ENCODE measurements at places on chromosomes 6 and 20. TPM values are rescaled to one million over a fixed set of nuclear protein-coding genes. Genes with fewer than 3 reads are reported as not detected.
A peak's percentile ranks its signal among the peaks of the same experiment; 100 is the strongest.

GRCh38 chr6:57027301-57027700 is 19.2 kb upstream of the KIAA1586 start:
- DNase-seq: no peak

GRCh38 chr6:152398993-152399392 is 238.2 kb downstream of the SYNE1 start:
- DNase-seq: no peak

- peak; percentile 50 for DNase-seq
Measured at GRCh38 chr6:116561377-116562018, 7.9 kb downstream of the CALHM4 start.

- no peak for DNase-seq
Measured at GRCh38 chr20:56664796-56665195, 35.7 kb downstream of the TFAP2C start.

CDH26 gene
- 0.22 TPM for total RNA-seq

- DNase-seq: no peak
Measured at GRCh38 chr20:31687777-31688176, 34.9 kb downstream of the BCL2L1 start.

- no peak for DNase-seq
Measured at GRCh38 chr6:47727391-47727790, 29.0 kb downstream of the ADGRF4 start.

CDK19 gene
- total RNA-seq: 4.9 TPM

DNA sequence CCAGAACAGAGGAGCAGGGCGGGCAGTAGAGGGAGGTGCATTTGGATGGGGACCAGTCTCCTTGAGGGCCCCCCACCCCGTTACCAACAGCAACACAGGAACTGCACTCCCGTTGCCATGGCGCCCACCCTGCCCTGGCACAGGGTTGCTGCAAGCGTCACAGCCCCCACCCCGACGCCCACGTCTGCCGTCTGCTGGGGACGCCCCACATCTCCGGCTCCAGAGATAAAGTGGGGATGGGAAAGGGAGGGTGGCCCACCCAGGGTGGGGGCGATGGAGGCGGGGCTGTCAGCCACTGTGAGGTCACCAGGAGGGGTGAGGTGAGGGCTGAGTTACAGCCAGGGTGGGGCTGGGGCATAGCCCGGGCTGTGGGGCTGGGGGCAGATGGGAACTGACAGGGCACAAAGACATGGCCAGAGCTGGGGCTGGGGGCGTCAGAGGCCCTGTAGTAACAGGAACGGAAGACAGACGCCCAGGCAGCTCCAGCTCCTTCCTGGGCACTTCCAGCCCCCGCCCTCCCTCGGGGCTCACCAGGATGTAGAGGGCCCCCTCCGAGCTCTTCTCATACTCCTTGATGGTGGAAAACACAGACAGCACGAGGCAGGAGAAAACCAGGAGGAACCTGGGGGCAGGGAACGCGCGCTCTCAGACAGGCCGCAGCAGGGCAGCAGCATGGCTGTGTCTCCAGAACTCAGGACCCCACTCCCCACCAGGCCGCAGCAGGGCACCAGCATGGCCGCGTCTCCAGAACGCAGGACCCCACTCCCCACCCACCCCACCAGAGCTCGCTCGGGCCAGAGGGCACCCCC is 26.0 kb downstream of the KCNQ2 start:
- DNase-seq: no peak

LTB gene
- total RNA-seq: not detected

SLC18B1 gene
- 21.3 TPM for total RNA-seq

DNA sequence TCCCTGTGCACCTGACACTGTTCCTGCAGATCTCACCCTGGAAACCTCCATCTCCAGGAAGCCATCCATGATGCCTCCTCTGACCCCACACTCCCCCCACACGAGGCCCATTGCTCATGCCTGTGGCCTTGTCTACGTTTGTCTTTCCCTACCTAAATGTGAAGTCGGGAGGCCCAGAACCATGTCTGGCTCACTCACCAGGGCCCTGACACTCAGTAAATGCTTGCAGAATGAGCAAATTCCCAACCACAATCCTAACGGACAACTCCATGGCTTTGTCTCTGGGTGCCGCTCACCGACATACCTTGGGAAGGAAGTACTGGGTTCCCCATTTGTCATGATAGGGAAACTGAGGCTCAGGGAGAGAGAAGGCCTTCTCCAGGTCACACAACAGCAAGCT is 7.3 kb downstream of the PEDS1 start:
- no peak for DNase-seq

GRCh38 chr20:17932396-17932795 is 36.2 kb downstream of the SNX5 start:
- DNase-seq: no peak

PRRC2A gene
- 72.2 TPM for total RNA-seq

DNA sequence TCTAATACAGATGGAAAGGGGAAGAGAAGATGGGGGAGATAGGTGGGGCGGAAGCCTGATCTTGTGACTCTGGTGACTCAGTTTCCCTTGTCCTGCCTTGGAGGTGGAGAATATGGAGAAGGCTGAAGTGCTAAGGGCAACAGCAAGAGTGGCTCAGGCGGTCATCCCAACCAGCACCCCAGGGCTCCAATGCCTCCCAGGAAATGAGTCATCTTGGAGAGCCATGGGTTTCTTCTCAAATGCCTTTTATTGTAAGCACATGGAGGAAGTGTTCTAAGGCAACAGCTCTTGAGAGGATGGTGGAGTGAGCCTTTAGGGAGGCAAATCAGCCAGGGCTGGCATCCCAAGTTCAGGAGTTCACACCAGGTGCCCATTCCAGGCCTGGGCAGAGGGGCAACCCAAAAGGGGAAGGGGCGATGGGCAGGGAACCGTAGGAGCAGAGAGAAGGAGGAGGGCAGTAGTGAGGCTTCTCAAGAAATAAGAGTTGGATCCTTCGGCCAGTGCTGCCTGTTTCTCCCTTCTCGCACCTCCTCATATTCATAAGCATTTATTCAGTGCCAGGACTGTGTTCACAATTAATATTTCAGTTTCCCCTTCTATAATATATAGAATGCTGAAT is 13.2 kb upstream of the AHCY start:
- no peak for DNase-seq

GRCh38 chr6:111210194-111210728 is 123.0 kb downstream of the SLC16A10 start:
- DNase-seq: peak; percentile 49

GRCh38 chr6:74946961-74947360 is 258.9 kb downstream of the COL12A1 start:
- no peak for DNase-seq

PLCB1 gene
- total RNA-seq: 66.0 TPM

- no peak for DNase-seq
Measured at GRCh38 chr6:99512033-99512432, 3.2 kb downstream of the USP45 start.

DNA sequence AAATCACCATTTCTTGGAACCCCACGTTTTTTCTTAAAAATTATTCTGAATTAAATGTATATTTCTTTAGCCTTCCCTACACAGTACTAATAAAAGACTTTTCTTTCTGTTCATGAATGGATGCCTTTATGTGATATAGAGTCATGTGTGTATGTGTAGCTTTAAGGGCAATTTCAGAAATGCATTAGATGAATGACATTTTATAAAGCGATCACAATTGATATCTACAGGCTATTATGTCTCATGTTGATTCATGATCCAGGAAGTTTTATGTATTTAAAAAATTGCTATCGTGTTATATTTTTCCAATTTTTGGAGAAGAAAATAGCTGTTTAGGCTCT is 81.3 kb downstream of the RNF144B start:
- no peak for DNase-seq

B3GALT4 gene
- total RNA-seq: 1.8 TPM

DNA sequence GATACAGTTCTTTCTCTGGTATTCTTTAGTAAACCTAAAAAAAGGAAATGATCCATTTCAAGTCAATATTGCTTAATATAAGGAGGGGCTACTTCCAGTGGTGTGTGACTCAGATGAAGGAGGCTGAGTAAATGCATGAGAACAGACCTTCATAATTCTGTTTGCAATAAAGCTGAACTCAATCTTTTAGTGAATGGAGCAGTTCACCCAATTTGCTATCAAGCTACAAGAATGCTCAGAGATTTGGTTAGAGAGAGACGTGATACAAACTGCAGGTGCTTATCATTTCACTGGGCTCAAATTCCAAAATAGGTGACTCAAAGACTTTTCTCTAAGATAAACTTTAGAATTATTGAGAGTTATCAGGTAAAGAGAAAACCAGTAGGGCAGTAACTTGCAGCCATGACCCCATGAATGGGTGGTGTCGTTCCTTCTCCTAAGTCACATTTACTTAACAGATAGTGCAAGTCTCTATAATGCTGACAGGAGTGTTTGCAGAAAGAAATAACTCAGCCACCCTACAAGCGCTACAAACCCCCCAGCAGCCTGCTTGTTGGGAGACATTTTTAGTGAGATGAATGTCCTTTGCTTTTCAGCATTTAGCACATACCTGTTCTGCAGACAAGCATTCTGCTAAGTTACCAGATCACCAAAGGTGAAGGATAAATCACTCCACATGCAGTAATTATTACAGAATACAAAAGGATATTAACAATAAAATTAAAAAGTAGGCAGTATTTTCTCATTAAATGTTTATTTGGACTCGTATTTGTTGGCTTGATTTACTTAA is 16.4 kb upstream of the BLOC1S5 start:
- no peak for DNase-seq

DNA sequence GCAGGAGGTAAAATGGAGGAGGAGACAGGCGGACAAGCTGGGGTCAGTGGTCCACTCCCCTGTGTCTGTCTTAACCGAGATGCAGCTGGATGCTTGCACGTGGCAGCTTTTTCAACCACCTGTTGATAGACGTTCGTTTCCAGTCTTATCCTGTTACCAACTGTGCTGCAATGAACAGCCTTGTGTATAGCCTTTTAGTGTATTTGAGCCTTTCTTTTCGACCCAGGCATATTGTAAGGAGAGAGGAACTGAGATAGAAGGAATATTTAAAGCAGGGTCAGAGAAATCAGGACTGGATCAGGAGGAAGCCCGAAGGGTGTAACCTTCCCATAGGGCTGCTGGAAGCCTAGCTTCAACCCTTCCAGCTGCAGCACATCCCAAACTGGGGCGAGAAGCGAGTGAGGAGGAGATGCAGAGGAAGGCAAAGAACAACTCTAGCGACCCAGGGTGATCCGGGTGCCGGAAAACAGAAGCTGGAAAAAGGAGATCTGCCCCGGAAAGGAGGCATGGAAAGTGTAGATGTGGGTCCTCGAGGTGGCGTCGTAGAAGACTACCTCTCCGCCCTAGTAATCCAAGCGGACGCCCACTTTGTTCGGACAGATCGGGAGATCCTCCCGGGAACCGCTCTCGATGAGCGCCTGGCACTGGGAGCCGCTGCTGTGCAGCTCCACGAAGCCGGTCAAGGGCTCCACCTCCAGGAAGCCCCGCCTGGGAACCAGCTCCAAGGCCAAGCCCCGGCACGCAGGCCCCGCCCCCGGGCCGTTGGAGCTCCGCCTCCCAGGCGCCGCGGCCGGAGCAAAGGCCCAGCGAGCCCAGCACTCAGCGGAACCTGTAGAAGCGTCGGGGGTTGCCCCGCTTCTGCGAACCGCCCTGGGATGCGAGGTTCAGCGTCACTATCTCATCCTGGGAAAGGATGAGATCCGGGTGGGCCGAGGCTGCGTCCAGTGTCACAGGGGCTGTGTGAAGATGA is 11.2 kb downstream of the TRIM31 start:
- DNase-seq: peak; percentile 82

NPEPL1 gene
- 20.9 TPM for total RNA-seq

DNA sequence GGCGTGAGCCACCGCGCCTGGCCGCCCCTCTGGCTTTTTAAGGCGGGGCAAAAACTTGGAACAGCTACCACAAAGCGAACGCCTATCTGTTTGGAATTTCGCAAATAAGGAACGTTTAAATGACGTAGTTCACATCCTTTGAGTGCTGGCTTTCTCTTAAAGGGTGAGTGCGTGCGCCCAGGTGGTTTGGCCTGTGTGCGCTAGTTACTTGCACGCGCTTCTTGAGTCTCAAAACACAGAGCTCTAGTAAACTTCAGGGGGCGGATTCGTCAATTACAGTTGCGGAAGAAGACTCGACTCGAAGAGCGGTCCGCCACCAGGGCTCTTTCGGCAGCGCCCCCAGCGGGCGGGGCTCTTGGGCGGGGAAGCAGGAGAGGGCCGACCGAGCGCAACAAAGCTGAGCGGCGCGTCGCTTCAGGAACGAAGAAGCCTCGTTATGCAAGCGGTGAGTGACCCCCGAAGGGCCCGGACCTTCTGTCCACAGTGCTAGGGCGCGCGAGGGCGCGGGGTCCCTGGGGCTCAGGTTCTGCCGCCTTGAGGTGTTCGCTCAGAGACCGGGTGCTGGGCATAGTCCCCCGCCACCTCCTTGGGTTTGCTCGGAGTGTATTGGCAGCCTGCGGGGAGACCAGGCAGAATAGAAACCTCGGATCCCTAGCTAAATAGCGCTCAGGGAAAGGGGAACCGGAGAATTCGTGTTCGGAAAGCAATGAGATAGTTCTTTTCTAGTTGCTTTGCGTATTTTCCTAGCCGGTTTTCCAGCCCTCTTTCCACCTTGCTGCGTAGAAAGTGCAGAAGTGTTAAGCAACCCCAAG is at the start of gene SYCP2L:
Gene SYCP2L (plus strand): TSS at position 362 of the 812 bp plus-strand sequence. CDS start 75 bp downstream, at position 437.
- DNase-seq: peak; percentile 89

DNA sequence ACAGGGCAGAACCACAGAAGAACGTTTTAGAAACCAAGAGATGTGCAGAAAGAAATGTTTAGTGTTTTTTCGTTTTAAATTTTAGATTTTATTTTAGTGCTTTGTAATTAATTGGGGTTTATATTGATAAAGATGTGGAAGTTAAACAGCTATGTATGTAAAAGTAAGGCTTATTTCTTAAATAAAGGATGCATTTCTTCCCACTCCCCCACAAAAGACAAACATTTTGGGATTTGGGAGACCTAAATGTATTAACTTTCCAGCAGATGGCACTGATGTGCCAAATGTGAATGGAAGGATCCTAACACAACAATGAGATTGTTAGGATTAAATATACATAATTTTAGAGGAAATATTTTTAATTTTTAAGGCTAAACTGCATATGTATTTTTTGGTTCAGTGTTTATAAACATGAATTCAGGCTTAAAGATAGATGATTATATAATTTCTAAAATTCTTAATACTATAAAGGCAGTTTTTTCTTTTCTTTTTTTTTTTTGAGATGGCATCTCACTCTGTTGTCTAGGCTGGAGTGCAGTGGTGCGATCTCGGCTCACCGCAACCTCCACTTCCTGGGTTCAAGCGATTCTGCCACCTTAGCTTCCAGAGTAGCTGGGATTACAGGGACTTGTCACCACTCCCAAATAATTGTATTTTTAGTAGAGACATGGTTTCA is 12.0 kb downstream of the PFDN4 start:
- DNase-seq: peak; percentile 36

- DNase-seq: no peak
Measured at GRCh38 chr6:36897609-36898008, 11.9 kb downstream of the C6orf89 start.

CCM2L gene
- not detected for total RNA-seq

Measured in NCI-H460 (cell line).